ENCODE measurements at places on chromosomes 16 and 17.
A peak's percentile ranks its signal among the peaks of the same experiment; 100 is the strongest.

GRCh38 chr17:36942019-36942599, 4.8 kb downstream of the LHX1 start:
- no peak for DNase-seq

- no peak for DNase-seq
Measured at GRCh38 chr17:31511195-31511578, 119.7 kb downstream of the RAB11FIP4 start.

DNA sequence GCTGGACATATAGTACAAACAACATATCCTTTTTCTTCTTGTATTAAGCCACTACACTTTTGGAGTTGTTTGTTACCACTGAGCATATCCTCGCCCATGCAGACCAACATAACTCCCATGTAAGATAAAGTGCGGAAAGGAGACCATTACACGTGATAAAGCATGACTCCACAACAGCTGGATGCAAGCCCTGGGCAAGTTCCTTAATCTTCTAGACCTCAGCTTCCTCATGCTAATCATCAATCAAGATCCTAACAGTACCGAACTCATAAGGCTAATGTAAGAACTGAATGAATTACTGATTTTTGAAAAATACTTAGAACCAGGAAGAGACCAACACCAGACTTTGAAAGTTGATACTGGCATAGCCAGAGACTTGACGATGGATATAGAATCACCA, 47.0 kb upstream of the GSG1L start:
- DNase-seq, result peak; percentile 78

GRCh38 chr17:68634345-68634876, 33.2 kb upstream of the FAM20A start:
- no peak for DNase-seq

GRCh38 chr17:8366231-8366630, 10.3 kb downstream of the KRABD2 start:
- no peak for DNase-seq

DNA sequence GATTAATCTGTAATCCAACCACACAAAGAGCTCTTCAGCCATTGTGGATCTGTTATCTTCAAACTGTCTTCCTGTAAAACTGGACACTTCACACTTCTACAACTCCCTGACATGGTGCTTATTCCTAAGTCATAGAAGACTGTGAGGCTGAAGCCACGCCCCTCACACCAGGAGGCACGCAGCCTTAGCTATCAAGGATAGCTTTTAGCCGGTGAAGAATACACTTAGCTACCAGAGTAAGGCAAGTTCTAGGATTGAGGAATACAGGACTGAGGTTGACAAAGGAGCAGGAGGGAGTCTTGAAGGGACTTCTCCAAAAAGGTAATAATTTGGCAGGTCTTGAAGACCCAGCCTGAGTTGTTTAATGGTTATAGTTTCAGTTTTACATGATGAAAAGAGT, 79.8 kb upstream of the GAS7 start:
- DNase-seq, result no peak

DNA sequence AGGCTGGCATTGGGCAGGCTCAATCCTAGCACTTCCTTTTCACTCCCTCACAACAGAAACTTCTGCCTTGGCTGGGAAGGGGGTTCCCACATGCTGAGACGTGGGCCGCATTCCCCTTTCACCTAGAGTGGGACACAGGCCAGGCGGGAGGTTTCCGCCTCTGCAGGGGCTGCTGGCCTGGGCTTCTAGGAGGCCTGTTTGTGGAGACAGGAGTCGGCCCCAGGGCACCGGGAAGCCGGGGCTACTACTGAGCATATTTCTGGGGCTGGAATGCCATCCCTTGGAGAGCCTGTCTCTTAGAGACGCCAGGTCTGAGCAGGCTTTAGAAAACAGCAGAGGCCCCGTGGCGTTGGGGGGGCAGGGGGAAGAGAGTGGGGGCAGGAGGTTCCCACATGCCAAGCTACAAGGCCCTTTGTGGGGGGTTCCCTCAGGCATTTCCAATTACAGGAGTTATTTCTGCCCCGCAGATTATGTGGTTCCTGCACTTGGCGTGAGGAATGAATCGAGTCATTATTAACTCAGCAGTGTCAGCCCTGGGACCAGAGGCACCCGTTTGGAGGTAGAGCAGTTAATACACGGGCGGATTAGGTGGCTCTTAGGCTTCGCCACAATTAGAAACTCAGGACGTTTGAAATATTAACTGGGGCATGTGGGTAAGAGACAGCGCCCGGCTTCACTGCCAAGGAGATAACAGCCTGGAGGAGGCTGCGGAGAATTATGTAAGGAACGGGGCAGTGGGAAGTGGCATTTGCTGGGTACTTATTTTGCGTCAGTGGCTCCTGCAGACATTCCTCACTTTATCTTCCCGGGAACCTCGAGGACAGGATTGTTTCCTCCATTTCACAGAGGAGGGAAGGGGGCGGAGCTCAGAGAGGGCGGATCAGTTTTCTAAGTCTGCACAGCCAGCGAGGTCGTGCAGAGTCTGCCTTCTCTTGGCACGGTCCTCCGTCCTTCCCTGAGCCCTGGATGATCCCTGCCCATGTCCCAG, 162.5 kb downstream of the MAF start:
- DNase-seq, result peak; percentile 40

GRCh38 chr16:72091217-72091616, 2.2 kb downstream of the TXNL4B start:
- no peak for DNase-seq

DNA sequence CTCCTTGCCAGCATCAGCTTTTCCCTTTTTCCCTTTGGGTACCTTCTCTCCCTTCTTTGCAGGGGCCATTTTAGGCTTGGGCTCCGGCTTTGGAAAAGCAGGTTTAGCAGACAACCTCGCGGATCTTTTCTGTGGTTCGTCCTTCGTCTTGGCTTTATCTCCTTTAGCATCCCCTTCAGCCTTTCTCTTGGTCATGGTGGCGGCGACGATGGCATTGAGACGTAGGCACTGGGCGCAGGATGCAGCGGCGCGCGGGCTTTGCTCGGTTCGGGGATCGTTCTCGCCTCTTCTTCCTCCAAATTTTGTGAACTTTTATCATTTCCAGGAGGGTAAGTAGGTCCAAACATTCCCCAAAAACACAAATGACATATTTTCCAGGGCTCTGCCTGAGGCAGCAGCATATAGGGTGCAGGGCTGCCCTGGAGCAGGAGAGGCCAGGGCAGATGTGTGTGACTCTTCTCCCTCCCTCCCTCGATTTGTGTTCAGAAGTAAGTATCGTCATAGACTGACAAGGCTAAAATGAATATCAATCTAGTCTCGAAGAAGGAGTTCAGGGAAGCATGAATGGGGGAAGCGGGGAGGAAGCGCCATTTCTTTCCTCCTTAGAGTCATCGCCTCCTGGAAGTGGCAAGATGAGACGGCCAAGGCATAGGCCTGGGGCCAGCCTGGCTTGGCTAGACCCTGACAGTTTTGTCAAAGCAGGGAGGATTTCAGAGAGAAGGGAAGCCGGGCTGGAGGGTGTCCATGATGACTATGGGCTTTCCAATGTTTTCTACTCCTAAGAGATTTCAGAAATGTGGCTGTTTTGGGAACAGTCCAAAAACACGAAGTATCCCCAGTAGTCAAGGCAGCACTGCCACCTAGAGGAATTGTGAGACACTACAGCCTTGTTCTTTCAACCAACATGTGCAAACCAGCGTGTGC, 13.2 kb downstream of the CHCT1 start:
- DNase-seq, result peak; percentile 89

DNA sequence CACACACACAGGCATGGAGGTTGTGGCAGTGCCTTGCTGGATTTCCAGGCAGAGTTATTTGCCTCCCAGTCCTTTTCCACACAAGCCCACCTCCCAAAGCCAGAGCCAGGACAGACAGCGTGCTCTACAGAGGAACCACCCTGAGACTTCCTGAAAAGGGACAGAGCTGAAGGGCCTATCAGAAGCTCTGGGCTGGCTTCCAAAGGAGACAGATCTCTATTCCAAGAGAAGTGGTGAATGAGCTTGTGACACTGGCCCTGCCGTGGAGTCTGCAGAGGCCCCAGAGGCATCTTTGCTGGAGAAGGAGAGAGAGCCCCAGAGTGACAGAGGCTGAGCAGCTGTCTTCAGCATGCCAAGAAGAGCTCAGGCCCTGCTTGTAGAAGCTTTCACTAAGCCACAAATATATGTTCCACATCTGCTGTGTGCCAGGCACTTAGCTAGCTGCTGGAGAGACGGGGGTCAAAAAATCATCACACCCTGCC, 8.3 kb upstream of the LPCAT2 start:
- peak; percentile 60 for DNase-seq

GRCh38 chr17:78251773-78252103, 20.3 kb downstream of the TMEM235 start:
- no peak for DNase-seq

GRCh38 chr17:47987240-47987835, 16.4 kb downstream of the CDK5RAP3 start:
- DNase-seq, result no peak

DNA sequence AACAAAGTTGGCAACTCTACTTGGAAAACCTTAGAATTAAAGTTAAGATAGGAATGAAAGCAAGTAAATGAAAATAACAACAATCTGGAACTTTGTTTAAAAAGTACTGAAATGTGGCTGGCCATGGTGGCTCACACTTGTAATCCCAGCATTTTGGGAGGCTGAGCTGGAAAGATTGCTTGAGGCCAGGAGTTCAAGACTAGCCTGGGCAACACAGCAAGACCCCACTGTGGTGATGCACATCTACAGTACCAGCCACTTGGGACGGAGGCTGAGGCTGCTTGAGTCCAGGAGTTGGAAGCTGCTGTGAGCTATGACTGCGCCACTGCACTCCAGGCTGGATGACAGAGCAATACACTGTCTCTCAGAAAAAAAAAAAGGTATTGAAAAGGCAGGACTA, 51.7 kb downstream of the SYNRG start:
- no peak for DNase-seq

GRCh38 chr16:55660828-55661227, 5.0 kb downstream of the SLC6A2 start:
- DNase-seq, result no peak

GRCh38 chr17:58270476-58271215, 10.1 kb downstream of the MPO start:
- no peak for DNase-seq

DNA sequence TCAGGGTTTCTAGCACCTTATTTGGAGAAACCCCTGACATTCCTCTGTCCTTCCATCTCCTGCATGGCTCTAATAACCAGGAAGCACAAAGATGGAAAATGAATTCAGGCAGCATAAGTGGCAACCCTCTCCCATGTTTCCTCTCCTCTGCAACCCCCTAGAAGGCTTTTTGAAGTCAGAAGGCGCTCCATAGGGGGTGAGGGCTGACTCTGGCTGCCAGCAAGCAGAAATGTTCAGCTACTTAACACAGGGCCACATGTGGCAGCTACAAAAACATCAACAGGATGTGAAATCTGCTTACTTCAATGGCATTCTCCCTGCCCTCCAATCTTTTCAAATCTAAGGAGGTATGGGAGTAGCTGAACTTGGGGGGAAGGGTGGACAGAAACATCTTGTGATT, 55.2 kb upstream of the IRX5 start:
- DNase-seq, result no peak

GRCh38 chr16:82892324-82892723, 265.6 kb downstream of the CDH13 start:
- no peak for DNase-seq

- no peak for DNase-seq
Measured at GRCh38 chr16:50917950-50918703, 176.2 kb downstream of the CYLD start.
